Left ventricle myocardium superior (tissue), 1 donor: ENCODE measurements at places on chromosomes 7 and 10.
A peak's percentile ranks its signal among the peaks of the same experiment; 100 is the strongest.

DNA sequence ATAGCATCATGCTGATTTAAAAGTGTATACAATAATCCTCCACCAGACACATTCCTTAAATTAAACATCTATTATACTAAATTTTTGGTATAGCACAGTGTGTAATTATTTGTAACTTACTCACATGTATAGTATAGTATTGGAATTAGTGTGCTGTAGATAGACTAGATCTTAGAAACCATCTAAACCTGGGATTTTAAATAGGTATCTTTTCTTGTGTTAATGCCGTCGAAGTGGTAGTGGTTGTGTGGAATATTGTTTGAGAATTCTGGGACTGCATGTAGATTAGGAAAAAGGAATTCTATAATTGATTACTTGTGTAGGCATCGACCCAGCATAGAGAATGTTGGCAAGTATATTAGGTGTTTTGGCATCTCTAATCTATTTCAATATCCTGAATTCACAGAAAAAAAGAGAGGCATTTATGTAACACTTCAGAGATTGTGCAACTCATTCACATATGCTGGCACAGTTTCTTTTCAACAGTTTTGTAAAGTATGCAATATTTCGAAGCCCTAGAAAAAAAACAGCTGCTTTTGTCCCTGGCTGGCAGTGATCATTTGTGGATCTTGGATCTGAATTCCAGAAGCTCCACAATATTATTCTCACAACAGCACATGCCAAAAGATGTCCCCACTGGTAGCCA is 145.5 kb upstream of the AGR3 start:
- DNase-seq = no peak

- DNase-seq = peak; percentile 13
Observed at GRCh38 chr7:1105189-1105588, 17.3 kb downstream of the GPER1 start.

- peak; percentile 27 for DNase-seq
Observed at GRCh38 chr10:23525406-23525805, 86.5 kb downstream of the OTUD1 start.

DNA sequence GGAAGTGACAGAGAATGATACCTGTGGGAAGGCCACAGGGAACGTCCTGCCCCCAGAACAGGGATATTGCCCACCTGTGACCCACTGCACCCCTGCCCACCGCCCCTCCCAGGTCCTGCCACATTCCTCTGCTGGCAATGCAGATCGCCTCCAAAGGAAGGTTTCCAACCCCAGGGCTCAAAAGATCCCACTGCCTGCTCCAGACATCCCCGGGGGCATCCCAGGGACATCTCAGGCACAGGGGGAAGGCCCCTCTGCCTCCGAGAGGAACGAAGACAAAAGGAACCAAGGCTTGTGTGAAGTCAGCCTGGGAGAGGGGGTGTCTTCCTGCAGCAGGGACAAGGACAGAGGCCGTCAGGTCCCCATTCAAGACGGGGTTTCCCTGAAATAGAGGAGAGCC is 28.5 kb downstream of the NUDT1 start:
- no peak for DNase-seq

DNA sequence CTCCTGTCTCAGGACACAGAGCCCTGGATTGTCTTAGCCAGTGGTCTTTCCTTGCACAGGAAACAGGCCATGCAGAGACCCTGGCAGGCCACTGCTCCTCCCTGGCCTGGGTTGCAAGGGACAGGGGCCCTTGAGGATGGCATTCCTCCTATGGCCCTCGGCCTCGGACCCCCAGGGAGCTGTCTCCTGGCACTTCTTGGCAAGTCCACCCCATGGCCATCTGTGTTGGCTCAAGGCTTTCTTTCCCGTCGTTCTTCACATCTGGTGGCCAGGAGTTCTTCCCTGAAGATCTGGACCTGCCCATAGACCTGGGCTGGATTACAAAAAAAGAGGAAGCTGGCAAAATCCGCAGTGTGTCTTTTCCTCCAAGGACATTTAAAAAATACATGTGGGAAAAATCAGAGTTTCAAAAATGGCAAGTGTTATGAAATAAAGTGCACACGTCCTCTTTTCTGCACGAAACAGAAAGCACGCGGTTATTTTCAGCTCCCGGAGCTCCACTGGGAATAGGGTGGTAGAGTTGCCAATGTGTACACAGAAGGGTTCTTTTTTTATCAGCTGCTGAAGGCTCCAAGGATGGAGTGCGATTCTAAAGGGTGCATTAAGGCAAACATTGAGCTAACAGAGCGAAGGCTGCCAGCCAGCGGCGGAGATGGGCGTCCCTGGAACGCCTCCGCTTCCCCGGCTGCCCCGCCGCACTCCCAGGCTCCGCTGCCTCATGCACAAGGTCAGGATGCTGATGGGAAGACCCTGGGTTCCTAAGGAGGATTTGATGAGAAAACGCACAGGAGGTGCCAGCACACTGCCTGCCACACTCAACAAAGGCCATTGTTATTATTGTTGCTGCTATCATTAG is 62.8 kb upstream of the FAM20C start:
- peak; percentile 61 for DNase-seq

- DNase-seq = no peak
Observed at GRCh38 chr10:59907918-59908807, 1.8 kb upstream of the CCDC6 start.

DNA sequence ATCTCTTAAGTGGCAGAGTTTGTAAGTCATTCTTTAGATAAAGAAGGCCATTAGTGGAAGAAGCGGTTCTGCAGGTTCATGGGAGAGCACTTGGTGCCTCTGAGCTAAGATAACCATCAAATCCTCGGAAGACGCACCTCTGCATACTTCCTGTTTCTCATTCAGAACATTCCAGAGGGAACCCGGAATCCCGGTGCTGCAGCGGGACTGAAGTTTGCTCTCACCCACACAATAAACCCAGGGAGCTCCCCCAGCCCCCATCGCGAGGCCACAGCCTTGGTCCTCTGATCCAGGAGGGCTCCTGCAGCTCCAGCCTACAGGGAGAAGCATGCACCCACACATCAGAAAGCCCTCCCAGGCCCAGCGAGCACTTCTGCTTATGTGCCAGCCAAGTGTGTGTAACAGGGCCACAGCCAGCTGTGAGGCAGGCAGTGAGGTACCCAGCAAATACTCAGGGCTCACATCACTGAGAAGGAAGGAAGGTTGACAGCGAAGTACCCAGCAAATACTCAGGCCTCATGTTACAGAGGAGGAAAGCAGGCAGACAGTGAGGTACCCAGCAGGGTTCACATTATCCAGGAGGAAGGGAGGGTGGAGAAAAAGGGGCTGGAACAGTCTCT is 142.4 kb downstream of the DIP2C start:
- DNase-seq = no peak

DNA sequence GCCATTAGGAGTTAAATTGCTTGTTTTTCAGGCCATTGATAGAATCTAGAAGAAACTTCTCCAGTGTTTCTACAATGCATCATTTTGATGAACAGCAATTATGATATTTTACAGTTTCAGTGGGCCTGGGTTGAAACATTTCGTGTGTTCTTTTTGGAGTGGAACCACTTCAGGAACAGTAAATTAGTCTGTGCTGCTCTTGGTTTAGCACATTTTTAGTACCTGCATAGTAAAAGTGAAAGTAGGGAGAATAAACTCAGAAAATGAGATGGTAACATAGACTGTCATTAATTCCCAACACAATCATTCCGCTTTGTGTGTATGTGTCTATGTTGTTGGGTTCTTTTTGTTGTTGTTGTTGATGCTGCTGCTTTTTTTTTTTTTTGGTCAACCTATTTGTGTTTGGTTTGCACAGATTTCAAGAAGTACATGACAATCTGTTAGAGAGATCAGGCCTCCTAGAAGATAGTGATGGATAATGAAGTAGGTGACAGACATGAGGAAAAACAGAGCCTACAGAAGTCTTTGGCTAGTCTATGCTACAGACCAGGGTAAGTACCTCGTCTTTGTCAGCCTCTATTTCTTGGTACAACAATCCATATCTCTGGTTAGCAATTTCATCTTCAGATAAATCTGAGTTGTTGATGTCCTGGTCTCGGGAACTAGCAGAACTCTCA is 154.0 kb upstream of the TARP start:
- no peak for DNase-seq

GRCh38 chr7:44455155-44455554 is 35.3 kb downstream of the NUDCD3 start:
- no peak for DNase-seq

GRCh38 chr7:49398236-49398635 is 375.2 kb upstream of the VWC2 start:
- peak; percentile 35 for DNase-seq

GRCh38 chr10:71525721-71526120 is 129.0 kb downstream of the CDH23 start:
- DNase-seq = no peak

DNA sequence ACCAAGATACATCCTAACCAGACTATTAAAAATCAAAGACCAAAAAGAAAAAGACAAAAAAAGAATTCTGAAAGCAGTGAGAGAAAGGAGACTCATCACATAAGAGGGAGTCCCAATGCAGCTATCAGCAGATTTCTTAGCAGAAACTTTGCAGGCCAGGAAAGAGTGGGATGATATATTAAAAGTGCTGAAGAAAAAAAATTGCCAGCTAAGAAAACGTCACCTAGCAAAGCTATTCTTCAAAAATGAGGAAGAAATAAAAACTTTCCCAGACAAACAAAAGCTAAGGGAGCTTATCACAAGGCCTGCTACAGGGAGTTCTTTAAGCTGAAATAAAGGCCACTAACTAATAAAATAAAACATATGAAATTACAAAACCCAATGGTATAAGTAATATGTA is 40.5 kb upstream of the CDK6 start:
- no peak for DNase-seq

GRCh38 chr7:33562996-33563395 is 342.3 kb upstream of the BMPER start:
- no peak for DNase-seq

DNA sequence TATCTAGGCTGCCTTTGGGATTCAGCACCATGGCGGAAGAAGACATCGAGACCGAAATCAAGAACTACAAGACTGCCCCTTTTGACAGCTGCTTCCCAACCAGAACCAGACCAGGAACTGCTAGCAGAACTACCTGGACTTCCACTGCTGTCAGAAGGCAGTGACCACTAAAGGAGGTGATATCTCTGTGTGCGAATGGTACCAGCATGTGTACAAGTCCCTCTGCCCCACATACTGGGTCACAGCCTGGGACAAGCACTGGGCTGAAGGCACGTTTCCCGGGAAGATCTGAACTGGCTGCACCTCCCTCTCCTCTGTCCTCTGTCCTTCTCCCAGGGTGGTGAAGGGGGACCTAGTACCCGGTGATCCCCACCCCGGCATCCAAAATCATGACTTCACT is 25.6 kb upstream of the PDIA4 start:
- DNase-seq = no peak

DNA sequence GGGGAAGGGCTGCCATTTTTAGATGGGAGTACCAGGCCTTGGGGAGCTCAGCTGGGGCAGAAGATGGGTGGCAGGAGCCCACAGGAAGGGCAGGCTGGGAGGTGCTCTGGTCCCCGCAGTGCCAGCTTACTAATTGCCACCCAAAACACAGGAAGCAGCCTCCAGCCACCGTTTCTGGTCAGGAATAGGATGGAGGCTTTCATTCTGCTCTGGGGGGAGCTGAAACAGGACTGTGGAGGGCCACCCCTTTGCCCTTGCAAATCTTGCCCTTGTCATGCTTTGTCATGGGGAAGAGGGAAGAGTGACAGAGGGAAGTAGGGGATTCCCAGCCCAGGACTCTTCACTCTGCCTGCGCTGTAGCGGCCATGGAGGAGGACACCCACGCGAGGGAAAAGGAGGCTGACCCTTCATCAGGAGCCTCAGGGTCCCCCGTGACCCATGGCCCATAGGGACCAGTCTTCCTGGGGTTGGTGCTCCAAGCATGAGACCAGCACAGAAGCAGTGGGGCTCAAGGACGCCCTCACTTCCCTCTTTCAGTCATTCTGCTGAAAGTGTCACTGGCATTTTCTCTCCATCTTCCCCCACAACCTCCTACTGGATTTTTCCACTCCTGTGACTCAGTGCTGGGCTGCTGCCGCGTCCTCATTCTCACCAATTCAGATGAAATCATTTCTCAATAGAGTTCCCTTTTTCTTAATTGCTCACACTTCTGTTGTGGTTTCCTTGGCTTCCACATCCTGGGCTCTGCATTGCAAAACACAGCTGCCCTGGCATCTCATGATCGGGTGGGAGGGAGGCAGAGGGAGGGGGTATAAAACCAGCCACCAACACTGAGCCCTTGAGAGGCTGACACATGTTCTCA is 61.9 kb downstream of the MKI67 start:
- DNase-seq = peak; percentile 71

GRCh38 chr10:132357286-132358058 is 25.5 kb downstream of the LRRC27 start:
- no peak for DNase-seq

- DNase-seq = no peak
Observed at GRCh38 chr10:12597788-12598765, 248.7 kb downstream of the CAMK1D start.

GRCh38 chr7:51430480-51431086 is 114.0 kb upstream of the COBL start:
- DNase-seq = no peak

GRCh38 chr7:46256870-46257661 is 336.0 kb upstream of the IGFBP3 start:
- DNase-seq = no peak

DNA sequence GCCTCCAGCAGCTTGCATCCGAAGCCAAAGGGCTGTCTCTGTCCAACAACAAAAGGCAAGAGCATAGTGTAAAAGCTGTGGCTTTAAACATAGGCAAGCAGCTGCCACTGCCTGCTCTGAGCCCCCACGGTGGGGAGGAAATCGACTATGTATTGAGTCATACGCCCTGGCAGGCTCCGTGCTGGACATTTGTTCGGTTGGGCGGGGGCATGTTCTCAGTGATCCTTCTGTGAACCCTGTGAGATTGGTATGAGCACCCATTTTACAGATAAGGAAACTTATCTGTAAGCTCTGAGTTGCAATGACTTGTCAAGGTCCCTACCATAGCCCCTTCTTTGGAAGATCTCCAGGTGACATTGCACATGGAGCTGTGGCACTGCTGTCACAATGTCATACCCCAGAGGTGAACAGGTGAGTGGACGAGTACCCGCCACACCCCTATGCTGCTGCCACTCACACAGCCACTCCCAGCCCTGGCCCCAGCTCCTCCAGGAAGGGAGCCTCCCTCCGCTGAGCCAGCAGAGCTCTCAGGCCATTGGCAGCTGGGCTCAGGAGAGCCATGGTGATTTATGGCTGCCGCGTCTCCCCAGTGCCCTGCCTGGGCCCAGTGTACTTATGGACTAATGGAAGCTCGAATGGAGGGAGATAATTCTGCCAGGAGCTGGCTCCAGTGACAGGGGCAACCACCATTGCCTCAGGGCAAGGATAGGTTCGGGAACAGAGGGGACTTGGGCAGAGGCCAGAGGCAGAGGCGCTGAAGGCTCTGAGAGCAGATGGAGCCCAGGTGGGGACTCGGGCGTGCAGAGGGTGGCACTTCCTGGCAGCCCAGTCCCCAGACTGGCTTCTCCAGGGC is 43.7 kb downstream of the UNC5B start:
- DNase-seq = peak; percentile 76

- DNase-seq = peak; percentile 79
Observed at GRCh38 chr10:117005026-117005526, at the start of gene SHTN1. Gene SHTN1 (minus strand): TSS chr10:117005187. CDS start chr10:117005079, 108 bp downstream.
